ENCODE measurements at places on chromosomes 16 and 17.

DNA sequence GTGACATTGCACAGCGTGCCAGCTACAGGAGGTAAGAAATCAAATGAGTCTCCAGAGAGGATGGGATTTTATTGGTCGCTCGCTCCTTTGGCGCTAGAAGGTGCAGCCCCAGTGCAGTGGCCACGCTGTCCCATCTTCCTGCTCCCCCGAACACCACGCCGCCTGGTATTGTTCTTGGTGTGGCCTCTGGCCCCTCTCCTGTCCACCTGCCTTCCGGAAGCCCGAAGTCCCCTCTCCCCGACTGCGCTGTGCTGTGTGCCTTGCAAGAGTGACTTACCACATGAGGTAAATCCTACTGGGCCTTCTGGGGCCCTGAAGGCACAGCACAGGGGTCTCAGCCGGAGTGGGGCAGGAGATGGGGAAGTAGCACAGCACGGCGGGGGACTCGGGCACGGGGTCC, 58.2 kb downstream of the MARCHF10 start:
- H3K27ac ChIP-seq: no peak overlapping the region
- no peak for DNase-seq
- no peaks in the 10 kb centered on the region for H3K27me3 ChIP-seq
- no peak overlapping the region for H3K4me3 ChIP-seq
- H3K4me1 ChIP-seq: no peaks in the 10 kb centered on the region

GRCh38 chr17:9232591-9233270, 211.4 kb downstream of the NTN1 start:
- H3K36me3 ChIP-seq: no peaks in the 10 kb centered on the region
- no peak overlapping the region for H3K27ac ChIP-seq
- DNase-seq: no peak
- no peaks in the 10 kb centered on the region for H3K4me1 ChIP-seq
- no peaks in the 10 kb centered on the region for H3K27me3 ChIP-seq

DNA sequence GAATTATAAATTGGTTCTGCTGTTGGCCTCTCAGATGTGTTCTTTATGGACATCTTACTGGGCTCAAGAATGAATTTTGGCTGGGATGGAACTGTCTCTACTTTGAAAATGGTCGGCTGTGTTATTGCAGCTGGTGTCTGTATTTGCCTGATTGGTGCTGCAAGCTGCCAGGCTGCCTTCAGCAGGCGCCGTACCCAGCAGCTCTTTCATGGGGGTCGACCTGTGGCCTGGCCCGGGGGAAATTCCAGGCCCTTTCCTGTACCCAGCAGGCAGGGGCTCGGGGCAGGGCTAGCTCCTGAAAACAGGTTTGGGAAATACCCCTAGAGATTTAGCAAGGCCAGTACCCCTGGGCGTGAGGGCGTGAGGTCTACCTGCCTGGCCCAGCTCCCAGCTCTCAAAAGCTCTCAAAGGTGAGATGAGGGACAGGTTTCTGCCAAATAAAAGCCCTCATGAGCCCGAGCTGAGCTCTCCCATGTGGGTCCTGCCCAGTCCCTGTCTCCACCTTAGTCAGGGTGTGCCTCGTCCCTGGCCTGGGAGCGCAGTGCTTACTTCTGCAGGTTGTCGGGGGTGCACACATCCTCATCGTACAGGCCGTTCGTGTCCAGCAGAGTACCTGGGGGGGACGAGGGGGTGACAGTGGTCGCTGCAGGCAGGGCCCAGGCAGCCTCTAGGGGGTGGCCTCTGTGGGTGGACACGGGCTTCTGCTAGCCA, 52.3 kb downstream of the PRMT7 start:
- H3K27ac ChIP-seq: no peak overlapping the region
- peaks cover 36% of the 10 kb centered on the region for H3K27me3 ChIP-seq
- H3K36me3 ChIP-seq: peaks cover 8% of the 10 kb centered on the region
- DNase-seq: no peak

DNA sequence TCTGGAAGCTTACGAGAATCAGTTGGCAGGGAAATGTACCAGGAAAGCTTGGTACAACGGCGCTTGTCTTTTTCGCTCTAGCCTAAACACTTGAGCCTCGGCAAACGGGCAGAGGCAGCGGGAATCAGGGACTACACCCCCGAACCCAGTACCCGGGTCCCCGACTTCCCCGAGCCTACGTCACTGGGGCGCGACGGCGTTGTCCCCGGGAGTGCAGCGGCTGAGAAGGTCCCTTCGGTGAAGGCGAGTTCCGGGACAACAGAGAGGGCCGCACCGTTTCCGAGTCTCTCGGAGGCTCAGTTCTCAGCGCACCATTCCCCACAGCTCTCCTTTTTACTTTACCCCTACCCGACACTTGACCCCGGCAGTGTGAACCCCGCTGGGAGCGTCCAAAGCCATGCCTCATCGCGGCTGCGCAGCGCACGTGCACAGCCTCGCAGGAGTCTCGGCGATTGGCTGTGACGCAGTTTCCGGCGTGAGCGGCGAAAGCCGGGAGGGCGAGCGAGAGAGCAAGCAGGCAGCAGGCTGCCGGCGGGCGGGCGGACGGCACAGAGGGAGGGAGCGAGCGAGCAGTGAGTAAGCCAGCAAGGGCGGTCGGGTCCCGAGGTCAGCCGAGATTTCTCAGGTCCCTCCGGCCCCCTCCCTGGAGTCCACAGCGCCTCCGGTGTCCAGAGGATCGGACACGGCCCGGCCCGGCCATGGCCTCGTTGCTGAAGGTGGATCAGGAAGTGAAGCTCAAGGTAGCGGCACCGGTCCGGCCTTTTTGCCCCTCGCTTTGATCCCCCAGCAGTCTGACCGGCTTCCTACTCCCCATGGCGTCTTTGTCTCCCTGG, at the start of gene PSME3:
Gene PSME3, plus strand, starts transcription at position 464 of the 833 bp plus-strand sequence. Its CDS starts 235 bp downstream, at position 699.
- DNase-seq: peak; percentile 81
- no peaks in the 10 kb centered on the region for H3K27me3 ChIP-seq
- peaks cover 24% of the 10 kb centered on the region for H3K36me3 ChIP-seq
- peak within 1 kb of the TSS; percentile 93 for H3K27ac ChIP-seq

DNA sequence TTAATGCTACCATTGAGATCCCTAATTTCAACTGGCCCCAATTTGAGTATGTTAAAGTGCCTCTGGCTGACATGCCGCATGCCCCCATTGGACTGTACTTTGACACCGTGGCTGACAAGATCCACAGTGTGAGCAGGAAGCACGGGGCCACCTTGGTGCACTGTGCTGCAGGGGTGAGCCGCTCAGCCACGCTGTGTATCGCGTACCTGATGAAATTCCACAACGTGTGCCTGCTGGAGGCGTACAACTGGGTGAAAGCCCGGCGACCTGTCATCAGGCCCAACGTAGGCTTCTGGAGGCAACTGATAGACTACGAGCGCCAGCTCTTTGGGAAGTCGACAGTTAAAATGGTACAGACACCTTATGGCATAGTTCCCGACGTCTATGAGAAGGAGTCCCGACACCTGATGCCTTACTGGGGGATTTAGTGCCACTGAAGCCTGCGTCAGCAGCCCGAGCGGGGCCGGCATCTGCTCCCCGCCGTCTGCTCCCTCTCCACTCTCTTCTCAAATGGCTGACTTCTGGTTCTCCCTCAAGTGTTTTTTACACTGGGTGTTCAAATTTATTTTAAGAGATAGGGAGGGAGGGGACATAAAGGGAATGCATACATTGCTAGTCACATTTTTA, 22.9 kb downstream of the DUSP14 start:
- no peak for DNase-seq
- H3K27ac ChIP-seq: no peak overlapping the region
- H3K36me3 ChIP-seq: peaks cover 12% of the 10 kb centered on the region
- H3K4me3 ChIP-seq: no peak overlapping the region
- H3K27me3 ChIP-seq: no peaks in the 10 kb centered on the region
